ENCODE measurements at places on chromosomes 4 and X.

GRCh38 chrX:99800016-99800415, 610.1 kb downstream of the PCDH19 start:
- DNase-seq, result no peak

DNA sequence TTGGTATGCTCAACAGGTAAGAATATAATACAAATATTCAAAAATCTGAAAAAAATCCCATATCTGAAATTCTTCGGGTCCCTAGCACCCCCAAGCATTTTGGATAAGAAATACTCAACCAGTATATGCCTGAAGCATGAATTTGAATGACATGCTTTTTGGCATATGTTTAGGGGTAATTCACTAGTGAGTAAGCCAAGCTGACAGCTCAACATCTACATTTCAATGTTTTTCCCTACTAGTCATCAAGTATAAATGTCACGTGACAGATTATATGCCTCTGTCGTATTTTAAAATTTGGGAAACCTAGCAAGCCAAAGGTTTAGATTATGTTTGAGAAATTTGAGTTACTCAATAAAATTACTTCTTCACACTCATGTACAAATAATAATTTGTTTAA, 125.1 kb downstream of the FGF16 start:
- no peak for DNase-seq

DNA sequence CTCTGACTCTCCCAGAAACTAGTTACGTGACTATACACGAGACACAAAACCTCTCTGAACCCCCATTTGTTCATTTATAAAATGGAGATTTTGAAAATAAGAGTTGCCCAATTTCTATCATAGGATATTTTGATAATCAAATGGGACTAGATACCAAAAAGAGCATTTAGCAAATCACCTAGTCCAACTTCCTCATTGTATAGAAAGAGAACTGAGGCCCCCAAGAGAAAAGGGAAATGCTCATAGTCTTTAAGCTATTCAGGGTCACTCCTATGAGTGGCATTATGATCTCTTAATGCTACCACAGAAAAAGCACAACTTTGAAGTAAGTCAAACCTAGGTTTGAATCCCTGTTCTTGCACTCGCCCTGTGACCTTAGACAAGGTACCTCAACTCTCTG, 62.7 kb downstream of the BMP15 start:
- no peak for DNase-seq

- no peak for DNase-seq
These were observed 11.7 kb upstream of the EXOSC9 start for GRCh38 chr4:121789455-121789854.

DNA sequence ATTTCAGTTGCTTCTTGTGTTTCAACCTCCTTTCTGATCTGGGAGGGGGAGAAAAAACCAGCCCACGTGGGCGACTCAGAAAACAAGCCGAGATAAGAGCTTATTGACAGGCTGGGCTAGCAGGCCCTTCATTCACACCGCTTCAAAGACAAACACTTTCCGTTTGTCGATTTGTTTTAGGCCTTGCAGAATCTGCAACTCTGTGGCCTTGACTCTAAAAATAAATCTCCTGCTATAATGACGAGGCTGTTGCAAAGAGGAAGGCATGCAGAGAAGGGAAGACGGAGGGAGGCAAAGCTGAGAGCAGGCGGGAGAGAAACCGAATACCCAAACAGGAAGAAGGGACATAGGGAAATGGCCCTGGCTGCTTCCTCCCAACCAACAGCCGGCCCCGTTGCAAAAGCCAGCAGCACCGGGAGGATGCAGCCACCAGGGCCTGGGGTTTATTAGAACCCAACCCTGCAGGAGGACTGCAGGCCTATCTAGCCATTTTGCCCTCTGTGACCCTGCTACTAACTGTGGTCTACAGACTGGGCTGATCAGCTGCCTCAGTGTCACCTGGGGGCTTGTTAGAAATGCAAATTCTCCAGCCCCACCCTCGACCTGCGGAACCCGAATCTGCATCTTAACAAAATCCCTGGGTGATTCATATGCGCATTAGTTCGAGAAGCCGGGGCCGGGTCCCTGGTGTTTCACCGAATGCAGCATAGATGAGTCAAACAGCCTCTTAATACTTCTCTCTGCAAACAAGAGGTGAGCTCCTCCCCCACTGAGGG, 325.5 kb downstream of the BCOR start:
- DNase-seq, result no peak

DNA sequence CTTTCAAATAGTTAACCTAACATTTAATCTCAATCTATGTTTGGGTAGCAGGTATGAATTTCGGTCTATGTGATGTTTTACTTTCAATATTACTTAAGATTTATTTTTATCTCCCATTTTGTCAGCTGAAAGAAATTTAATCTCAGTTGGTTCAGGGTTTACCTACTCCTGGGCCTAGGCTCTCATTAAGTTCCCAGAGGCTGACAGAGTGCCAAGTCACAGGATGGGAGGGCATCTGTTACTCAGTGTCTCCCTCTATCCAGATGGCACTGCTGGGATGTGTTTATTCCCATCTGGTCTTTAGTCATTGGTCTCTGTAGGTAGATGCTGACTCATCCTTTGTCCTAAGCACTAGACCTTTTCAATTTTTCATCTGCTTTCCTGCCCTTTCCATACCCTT, 129.4 kb upstream of the ARSJ start:
- no peak for DNase-seq

Measured in stimulated activated naive B cell treated with anti-CD40 and anti-IgM and Interleukin-4, amounts not matched to agents 10 μg/mL and 1 μg/mL and 100 μg/mL, for 72 hours (primary cell).